ENCODE measurements at places on chromosomes 11 and 22. TPM values are rescaled to one million over a fixed set of nuclear protein-coding genes. Genes with fewer than 3 reads are reported as not detected.

DNA sequence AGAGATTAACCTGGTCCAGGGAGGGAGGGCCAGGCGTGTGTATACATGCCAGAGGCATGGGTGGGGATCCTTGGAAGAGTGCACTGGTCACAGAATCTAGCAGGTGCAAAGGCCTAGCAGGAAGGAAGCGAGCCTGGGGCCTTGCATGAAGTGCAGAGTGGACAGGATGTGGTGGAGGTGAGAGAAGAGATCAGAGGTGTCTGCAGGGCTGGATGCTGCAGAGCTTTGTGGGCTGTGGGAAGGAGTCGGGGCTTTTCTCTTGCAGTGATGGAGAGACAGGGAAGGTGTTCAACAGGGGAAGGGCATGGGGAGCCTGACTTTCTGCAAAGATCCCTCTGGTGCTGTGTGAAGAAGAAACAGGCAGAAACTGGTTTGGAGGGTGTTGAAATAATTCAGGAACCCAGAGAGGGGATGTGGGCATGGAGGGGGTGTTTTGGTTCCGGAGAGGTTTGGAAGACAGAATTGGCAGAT is 2.5 kb upstream of the TPST2 start:
- no peaks in the 10 kb centered on the region for H3K36me3 ChIP-seq
- DNase-seq, result no peak
- H3K27ac ChIP-seq, result no peak overlapping the region
- H3K4me3 ChIP-seq, result no peak overlapping the region
- peaks cover 11% of the 10 kb centered on the region for H3K27me3 ChIP-seq
- H3K4me1 ChIP-seq, result 0 out of 2 replicates have a peak, but pooled peaks cover 5% of the 10 kb centered on the region

DNA sequence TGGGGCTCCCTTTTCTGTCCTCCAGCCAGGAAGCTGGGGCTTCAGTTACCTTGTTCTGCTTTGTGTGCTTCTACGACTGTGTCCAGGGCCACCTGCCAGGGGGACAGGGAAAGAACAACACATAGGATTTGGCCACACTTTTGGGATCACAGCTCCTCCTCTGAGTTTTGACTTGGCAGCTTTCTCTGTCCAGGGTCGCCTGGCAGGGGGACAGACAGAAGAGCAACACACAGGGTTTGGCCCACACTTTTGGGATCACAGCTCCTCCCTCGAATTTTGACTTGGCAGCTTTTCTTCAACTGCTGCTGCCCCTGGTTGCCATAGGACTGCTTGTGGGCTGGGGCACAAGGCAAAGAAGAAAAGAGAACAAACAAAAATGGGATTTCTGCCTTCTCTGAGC is 19.1 kb downstream of the INCENP start:
- H3K27ac ChIP-seq, result no peak overlapping the region
- no peaks in the 10 kb centered on the region for H3K4me1 ChIP-seq
- DNase-seq, result no peak
- H3K4me3 ChIP-seq, result no peak overlapping the region

GRCh38 chr22:20249797-20250354 is 18.2 kb downstream of the RTN4R start:
- no peaks in the 10 kb centered on the region for H3K27me3 ChIP-seq
- no peak overlapping the region for H3K27ac ChIP-seq
- H3K36me3 ChIP-seq, result no peaks in the 10 kb centered on the region
- no peak for DNase-seq
- no peak overlapping the region for H3K4me3 ChIP-seq

- H3K27ac ChIP-seq, result no peak overlapping the region
- no peak for DNase-seq
- H3K4me1 ChIP-seq, result no peaks in the 10 kb centered on the region
- no peaks in the 10 kb centered on the region for H3K36me3 ChIP-seq
- H3K27me3 ChIP-seq, result no peaks in the 10 kb centered on the region
These were observed 20.0 kb upstream of the COMT start for GRCh38 chr22:19921544-19922081.

DNA sequence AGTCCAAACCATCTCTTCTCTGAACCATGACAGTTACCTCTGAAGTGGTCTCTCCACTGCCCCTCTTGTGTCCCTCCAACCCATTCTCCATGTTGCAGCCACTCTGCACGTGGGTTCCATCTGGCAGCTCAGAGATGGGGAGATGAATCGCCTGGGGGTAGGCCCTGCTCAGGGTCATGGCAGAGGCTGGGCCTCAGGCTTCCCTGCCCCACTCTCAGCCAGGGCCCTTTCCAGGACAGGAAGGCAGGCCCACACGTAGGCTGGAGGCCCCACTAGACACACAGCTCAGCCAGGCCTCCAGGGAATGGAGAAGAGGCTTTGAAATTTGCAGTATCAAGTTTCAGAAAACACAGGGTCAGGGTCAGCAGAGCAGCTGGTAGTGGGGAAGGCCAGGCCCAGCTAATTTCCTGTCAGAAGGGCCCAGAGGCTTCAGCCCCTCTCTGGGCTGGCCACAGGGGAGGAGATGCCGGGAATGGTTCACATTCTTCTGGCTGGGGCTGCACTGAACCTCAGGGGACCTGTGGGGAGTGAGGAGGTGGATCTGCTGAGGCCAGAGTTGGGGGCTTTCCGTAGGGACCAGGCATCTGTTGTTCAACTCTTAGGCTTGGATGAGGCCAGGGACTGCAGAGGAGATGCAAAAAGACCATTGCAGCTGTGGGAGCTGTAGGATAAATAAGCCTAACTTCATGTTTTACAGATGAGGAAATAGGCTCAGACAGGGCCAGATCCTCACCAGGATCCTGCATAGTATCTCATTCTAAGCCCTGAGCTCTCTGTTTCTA is 101.6 kb downstream of the SWAP70 start:
- no peak for DNase-seq
- H3K27ac ChIP-seq, result no peak overlapping the region
- no peaks in the 10 kb centered on the region for H3K36me3 ChIP-seq
- H3K4me1 ChIP-seq, result peaks cover 3% of the 10 kb centered on the region

- H3K27ac ChIP-seq, result no peak overlapping the region
- H3K36me3 ChIP-seq, result no peaks in the 10 kb centered on the region
- no peaks in the 10 kb centered on the region for H3K4me1 ChIP-seq
These were observed 944.3 kb downstream of the BRD1 start for GRCh38 chr22:48883211-48883960.

DNA sequence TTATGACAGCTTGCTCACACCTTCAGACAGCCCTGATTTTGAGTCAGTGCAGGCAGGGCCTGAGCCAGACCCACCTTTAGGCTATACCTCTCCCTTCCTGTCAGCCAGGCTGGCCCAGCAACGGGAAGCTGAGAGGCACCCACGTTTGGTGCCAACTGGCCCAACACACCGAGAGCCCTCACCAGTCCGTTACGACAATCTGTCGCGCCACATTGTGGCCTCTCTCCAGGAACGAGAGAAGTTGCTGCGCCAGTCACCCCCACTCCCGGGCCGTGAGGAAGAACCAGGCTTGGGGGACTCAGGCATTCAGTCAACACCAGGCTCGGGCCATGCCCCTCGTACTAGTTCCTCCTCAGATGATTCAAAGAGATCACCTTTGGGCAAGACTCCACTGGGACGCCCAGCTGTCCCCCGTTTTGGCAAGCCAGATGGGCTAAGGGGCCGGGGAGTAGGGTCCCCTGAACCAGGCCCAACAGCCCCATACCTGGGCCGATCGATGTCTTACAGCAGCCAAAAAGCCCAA is 13.1 kb downstream of the MED19 start:
- H3K36me3 ChIP-seq, result peaks cover 73% of the 10 kb centered on the region
- H3K4me3 ChIP-seq, result no peak overlapping the region
- no peak for DNase-seq
- no peak overlapping the region for H3K27ac ChIP-seq
- H3K4me1 ChIP-seq, result no peaks in the 10 kb centered on the region

DNA sequence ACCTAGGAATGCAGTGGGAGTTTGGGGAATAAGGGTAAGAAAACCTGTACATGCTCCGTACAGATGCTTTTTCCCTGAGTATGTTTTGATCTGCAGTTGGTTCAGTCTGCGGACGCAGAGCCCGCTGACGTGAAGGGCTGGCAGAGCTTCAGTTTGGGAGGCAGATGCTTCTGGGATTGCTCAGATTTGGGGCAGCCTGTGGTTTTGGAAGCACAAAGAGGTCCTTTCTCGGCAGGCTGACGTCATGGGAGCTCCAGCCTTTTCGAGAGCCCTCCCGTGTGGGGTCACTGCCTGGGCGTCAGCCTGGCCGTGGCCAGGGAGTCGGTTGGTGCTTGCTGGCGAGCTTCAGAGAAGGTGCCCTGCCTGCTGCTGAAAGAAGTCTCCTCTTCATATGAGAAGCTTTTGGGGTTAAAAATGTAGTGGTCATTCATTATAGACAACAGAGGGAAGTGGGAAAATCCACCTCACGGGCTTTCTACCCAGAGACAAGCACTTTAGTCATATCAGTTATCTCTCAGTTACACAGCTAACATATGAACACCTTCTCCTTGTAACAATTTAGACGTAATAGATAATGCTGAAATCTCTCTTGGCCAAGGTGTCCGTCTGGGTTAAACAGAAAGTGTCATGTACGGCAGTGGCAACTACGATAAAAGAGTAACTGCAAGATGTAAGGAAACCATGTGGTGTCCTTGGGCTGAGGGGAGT is 26.8 kb downstream of the TPCN2 start:
- H3K4me1 ChIP-seq, result peaks cover 27% of the 10 kb centered on the region
- H3K27ac ChIP-seq, result peak overlapping the region; percentile 77
- no peaks in the 10 kb centered on the region for H3K27me3 ChIP-seq
- H3K36me3 ChIP-seq, result peaks cover 5% of the 10 kb centered on the region

- H3K27ac ChIP-seq, result no peak overlapping the region
- peaks cover 11% of the 10 kb centered on the region for H3K27me3 ChIP-seq
- no peaks in the 10 kb centered on the region for H3K4me1 ChIP-seq
These were observed 272.0 kb upstream of the SESN3 start for GRCh38 chr11:95503047-95503446.

Gene CCDC85B
- total RNA-seq, result 207 TPM

Gene ANO3
- total RNA-seq, result not detected

Gene FREY1
- total RNA-seq, result 0.15 TPM

Gene SLC25A45
- total RNA-seq, result 13.1 TPM

GRCh38 chr22:43289976-43290721 is 53.0 kb downstream of the SCUBE1 start:
- H3K4me1 ChIP-seq, result no peaks in the 10 kb centered on the region
- no peak overlapping the region for H3K4me3 ChIP-seq
- no peaks in the 10 kb centered on the region for H3K27me3 ChIP-seq
- no peaks in the 10 kb centered on the region for H3K36me3 ChIP-seq
- DNase-seq, result no peak

Gene ST14
- 231 TPM for total RNA-seq

- no peak for DNase-seq
- no peak overlapping the region for H3K4me3 ChIP-seq
- H3K36me3 ChIP-seq, result no peaks in the 10 kb centered on the region
- H3K27ac ChIP-seq, result no peak overlapping the region
- H3K27me3 ChIP-seq, result no peaks in the 10 kb centered on the region
These were observed 575.8 kb upstream of the B3GAT1 start for GRCh38 chr11:134987822-134988221.

DNA sequence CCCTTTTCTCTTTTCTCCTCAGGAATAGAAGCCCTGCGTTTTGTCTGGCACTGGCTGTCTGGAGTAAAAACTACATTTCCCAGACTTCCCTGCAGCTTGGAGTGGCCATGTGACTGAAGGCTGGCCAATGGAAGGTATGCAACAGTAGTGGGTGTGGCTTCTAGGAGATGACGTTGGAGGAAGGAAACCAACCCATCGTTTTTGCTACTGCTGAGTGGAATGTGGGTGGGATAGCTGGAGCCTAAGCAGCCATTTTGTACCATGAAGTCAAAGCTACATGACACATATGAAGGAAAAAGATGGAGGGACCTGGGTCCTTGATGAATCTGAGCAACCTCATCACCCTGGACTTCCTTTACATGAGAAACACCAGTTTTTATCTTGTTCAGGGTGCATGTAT is 19.6 kb downstream of the FGF3 start:
- H3K4me1 ChIP-seq, result no peaks in the 10 kb centered on the region
- peak; percentile 70 for DNase-seq
- no peaks in the 10 kb centered on the region for H3K36me3 ChIP-seq
- H3K27ac ChIP-seq, result no peak overlapping the region
- H3K4me3 ChIP-seq, result no peak overlapping the region

GRCh38 chr11:109267293-109268095 is 154.5 kb upstream of the C11orf87 start:
- no peaks in the 10 kb centered on the region for H3K4me1 ChIP-seq
- no peak for DNase-seq
- no peak overlapping the region for H3K4me3 ChIP-seq
- no peaks in the 10 kb centered on the region for H3K36me3 ChIP-seq

GRCh38 chr11:94326947-94327346 is 22.6 kb downstream of the IZUMO1R start:
- DNase-seq, result no peak
- H3K4me1 ChIP-seq, result peaks cover 9% of the 10 kb centered on the region
- H3K36me3 ChIP-seq, result no peaks in the 10 kb centered on the region
- no peak overlapping the region for H3K4me3 ChIP-seq
- no peaks in the 10 kb centered on the region for H3K27me3 ChIP-seq

Data from PC-3 (cell line).